Small intestine (tissue), 16 donors: ENCODE measurements at places on chromosomes 1 and 21. TPM values are rescaled to one million over a fixed set of nuclear protein-coding genes. Genes with fewer than 3 reads are reported as not detected.

GRCh38 chr1:194084755-194085154 lies 898.3 kb upstream of the B3GALT2 start:
- no peak for DNase-seq

DNA sequence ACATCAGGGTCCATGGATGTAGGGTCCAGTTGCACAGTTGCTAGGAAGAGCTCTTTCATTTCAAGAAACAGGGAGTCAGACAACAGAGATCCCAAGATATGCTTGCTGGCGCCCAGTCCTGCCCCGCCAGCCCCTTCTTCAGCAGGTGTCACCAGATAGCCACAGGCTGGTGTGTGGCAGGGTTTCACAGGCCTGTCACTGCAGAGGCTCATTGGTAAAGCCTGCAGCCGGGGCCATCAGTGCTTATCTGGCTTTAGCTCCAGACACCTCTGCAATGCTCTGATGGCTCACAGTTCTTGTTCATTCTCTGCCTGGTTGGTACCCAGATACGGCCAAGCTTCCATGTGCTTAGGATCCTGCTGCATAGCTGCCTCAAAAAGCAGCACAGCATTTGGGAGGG lies 12.4 kb upstream of the ZNF124 start:
- DNase-seq, result no peak

DNA sequence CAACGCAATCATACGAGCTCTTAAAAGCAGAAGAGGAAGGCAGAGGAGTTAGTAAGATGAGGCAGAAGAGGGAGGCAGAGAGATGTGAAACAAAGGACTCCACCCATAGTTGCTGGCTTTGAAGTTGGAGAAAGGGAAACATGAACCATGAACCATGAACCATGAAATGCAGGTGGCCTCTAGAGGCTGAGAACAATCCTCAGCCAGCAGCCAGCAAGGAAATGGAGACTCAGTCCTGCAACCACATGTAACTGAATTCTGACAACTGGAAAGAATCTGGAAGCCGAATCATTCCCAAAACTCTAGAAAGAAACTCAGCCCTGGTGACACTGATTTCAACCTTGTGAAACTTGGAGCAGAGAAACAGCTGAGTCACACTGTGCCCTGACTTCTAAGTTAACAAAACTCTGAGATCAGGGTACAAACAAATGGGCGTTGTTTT lies 10.1 kb downstream of the DIPK1A start:
- peak; percentile 78 for DNase-seq

Gene OR2T11
- not detected for polyA plus RNA-seq
